Activated T-helper 1 cell treated with Interleukin-2 at 50 U/mL for 16 hours (primary cell): ENCODE measurements at places on chromosomes 13 and 19.
A peak's percentile ranks its signal among the peaks of the same experiment; 100 is the strongest.

GRCh38 chr13:78562237-78562889, 41.0 kb downstream of the POU4F1 start:
- DNase-seq, result no peak

DNA sequence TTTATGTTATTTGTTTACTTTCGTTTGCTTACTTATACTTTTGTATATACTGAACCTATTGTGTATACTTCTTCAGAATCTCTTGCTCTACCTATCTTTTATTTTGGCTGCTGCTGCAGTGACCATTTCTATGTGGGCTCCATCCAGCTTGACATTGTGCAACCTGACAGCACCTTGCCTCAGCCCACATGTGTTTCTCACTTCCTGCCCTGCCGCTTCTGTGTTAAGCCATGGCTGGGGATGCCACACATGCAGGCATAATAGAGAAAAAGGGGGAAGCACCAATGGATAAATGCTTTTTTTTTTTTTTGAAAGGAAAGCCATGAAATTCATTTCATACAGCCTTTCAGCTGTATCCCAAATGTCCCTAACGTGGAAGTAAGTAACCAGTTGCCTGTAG, 147.6 kb downstream of the RBM26 start:
- DNase-seq, result no peak

DNA sequence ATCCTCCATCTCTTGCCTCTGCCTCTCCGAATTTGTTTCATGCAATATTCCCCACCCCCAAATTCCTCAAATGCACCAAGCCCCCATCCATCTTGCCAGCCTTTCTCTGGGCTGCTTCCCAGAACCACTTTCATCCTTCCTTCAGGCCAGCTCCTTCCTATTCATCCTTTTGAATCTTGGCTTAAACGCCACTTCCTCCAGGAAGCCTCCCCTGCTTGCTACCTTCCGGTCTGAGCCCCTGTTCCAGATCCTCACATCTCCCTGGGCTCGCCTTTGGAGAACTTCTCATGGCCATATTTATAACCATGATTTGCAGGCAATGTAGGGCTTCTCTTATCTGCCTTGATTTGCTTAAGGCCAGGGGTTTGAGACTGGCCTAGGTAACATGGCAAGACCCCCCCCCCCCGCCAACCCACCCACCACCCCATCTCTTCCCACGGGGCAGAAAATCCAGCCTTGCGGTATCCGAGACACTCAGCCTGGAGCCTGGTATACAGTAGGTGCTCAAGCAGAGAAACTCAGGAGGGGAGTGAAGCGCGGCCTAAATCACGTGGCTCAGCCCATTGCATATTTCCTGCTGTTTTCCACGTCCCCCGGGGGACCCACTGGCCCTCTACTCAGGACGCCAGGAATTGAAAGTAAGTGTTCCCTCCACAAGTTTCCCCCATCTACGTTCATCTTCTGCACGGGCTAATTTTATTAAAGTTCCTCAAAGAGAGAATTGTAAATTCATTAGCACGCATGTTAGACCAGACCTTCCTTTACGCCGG, 151.9 kb downstream of the PTPRS start:
- no peak for DNase-seq

- DNase-seq, result no peak
Measured at GRCh38 chr19:37403403-37403802, 32.5 kb downstream of the ZNF527 start.

DNA sequence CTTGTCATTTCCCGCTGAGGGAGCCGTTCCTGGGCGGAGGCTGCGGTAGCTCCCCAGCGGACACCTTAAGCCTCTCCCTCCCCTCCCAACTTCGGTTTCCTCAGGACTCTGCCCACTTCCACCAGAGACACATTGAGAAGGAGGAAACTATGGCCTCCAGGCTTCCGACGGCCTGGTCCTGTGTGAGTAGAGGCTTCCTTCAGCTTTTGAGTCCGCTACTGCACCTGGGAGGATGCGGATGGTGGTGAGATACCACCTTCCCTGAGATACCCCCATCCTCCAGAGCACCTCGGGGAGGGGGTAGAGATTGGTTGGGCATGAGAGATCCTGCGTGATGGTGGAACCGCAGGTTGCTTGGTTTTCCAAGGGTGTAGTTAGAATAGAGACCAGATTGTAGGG, 955 bp downstream of the ZNF274 start:
- no peak for DNase-seq

- DNase-seq, result no peak
Measured at GRCh38 chr13:26989261-26989956, 182.2 kb downstream of the USP12 start.

DNA sequence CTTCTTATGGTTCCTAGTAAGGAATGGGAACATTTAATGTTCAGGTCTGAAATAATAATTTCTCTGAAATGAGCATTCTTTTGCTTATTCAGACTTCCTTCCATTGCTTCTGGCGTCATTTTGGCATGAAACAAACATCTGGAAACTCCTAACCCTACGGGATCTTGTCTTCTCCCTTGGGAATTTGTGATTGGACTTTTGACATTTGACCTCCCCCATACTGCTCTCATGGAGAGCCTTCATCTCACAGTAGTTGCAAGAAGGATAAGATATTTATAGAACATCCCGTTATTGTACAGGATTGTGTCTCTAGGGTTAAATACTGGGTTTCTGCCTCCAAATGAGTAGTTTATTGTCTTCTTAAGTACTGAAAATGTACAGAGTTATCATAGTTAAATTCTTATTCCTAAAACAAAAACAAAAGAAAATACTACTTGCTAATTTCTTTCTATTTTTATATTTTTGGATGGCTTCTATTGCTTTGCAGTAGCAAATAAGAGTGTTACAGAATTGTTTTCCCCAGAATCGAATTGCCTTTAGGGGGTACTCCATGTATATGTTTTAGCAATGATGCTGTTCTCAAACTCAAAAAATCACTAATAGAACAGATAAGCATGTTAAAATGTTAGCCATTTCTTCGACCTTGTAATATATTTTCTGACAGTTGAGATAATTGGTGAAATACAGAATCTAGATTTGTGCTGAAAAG, 366.8 kb downstream of the DLEU7 start:
- no peak for DNase-seq

GRCh38 chr13:111228262-111229144, 91.9 kb upstream of the TEX29 start:
- no peak for DNase-seq

- DNase-seq, result peak; percentile 7
Measured at GRCh38 chr19:46954993-46955812, 64.4 kb upstream of the NPAS1 start.

DNA sequence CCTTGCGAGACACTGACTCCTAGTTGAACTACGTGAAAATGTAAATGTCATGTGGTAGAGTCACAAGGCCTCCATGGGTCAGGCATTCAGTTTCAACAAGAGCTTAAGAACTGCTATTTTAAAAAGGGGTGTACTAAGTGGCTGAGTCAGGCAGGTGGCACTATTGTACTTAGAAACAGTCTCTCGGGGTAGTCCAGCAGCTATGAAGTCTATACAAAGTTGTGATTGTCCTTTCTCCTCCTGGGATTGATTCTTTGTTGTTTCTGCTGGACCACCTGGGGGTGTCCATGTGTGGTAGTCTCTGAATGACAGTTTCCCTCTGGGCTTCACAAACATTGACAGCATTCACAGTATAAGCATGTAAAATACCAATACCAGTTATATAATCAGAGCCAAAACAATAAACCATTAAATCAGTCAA, 33.0 kb downstream of the UGGT2 start:
- no peak for DNase-seq

DNA sequence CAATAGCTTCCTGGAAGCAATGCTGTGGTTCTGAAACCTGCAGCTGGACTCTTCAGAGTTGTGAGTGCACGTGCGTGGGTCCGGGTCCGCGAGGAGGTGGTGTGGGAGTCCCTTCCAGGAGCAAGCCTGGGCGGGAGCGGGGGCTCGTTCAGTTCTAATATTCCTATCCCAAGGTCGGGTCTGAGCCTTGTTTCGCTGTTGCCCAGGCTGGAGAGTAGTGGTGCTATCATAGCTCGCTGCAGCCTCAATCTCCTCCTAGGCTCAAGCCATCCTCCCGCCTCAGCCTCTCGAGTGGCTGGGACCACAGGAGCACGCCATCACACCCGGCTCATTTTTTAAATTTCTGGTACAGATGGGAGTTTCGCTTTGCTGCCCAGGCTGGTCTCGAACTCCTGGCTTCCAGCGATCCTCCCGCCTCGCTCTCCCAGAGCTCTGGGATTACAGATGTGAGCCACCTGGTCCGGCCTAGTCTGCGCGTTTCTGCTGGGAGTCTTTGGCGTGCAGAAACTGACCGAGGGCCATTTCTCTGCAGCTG, 625 bp downstream of the ZFP82 start:
- no peak for DNase-seq
